Prostate gland (tissue), 2 donors: ENCODE measurements at places on chromosomes 3 and 15. TPM values are rescaled to one million over a fixed set of nuclear protein-coding genes. Genes with fewer than 3 reads are reported as not detected.

- no peaks in the 10 kb centered on the region for H3K27me3 ChIP-seq
- H3K36me3 ChIP-seq: no peaks in the 10 kb centered on the region
- no peaks in the 10 kb centered on the region for H3K4me1 ChIP-seq
- peak; percentile 68 for DNase-seq
Measured at GRCh38 chr3:44198284-44199269, 43.1 kb upstream of the TOPAZ1 start.

- no peaks in the 10 kb centered on the region for H3K4me1 ChIP-seq
- no peaks in the 10 kb centered on the region for H3K27me3 ChIP-seq
- H3K36me3 ChIP-seq: no peaks in the 10 kb centered on the region
- DNase-seq: peak; percentile 17
- H3K27ac ChIP-seq: no peak overlapping the region
Measured at GRCh38 chr3:161069511-161070251, 35.5 kb downstream of the B3GALNT1 start.

GRCh38 chr3:64571982-64572381, 115.8 kb downstream of the ADAMTS9 start:
- H3K27ac ChIP-seq: no peak overlapping the region
- no peak overlapping the region for H3K4me3 ChIP-seq
- H3K27me3 ChIP-seq: no peaks in the 10 kb centered on the region
- no peaks in the 10 kb centered on the region for H3K4me1 ChIP-seq
- no peak for DNase-seq

DNA sequence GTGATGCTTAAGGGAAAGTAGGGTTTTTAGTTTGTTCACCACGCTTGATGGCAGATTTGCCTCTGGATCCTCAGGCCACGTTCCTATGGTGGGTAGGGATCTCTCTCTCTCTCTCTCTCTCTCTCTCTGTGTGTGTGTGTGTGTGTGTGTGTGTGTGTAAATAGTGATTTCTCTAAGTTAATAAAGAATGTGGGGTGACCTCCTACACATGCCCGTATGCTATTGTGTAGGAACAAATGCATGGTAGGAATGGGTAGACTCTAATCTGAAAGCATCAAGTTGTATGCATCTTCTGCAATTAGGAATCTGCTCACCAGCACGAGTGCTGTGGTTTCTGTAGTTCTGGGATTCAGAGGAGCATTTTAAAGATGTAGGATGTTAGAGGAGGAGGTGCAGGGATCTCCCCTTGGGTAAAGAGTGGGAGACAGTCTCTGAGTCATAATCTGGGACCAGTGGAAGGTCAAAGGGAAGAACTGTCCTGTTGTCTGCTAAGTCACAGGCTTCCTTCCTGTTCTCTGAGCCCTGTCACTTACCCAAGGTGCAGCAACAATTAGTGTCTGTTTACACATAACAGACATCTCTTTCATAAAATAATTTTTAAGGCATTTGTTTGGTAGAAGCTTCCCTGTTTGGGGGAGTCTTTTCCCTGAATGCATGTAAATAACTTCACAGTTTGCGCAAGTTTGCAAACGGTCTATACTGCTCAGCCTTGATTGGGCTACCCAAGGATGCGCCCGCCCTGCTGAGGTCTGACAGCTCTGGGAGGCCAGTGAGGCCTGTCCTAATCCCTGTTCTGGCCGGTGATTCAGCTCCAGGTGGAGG, 139.8 kb downstream of the IGF1R start:
- H3K27me3 ChIP-seq: no peaks in the 10 kb centered on the region
- H3K4me3 ChIP-seq: no peak overlapping the region
- peaks cover 32% of the 10 kb centered on the region for H3K4me1 ChIP-seq

The THBS1 gene
- 95.7 TPM for total RNA-seq
